ENCODE measurements at places on chromosomes 5 and 9. TPM values are rescaled to one million over a fixed set of nuclear protein-coding genes. Genes with fewer than 3 reads are reported as not detected.

DNA sequence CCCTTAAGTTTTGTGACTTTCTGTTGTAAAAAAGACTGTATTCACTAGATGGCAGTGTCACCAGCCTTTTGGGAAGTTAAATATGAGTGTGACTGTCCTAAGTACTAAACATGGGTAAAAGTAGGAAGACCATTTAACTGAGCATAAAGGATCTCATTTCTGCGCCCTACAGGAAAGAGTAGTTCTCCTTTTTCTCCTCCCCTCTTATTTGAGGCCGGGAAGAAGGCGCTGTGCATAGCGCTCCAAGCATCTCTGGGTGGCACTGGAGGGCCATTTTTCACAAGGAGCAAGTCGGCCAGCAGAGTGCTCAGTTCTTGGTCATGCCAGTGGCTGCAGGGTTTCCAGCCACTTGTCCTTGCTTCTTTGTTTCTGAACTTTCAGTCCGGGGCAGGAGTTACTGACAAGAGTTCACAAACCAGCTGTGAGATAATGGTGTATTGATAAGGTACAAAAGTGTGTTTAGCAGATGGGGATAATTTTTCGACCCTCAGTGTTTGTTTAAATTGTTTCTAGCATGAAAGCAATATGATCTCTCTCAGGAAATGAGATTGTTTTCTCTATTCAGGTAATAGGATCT is 227.6 kb upstream of the DMRT1 start:
- no peak overlapping the region for H3K4me3 ChIP-seq
- DNase-seq = peak; percentile 68
- peak overlapping the region; percentile 40 for H3K27ac ChIP-seq
- H3K36me3 ChIP-seq = no peaks in the 10 kb centered on the region
- peaks cover 9% of the 10 kb centered on the region for H3K4me1 ChIP-seq

DNA sequence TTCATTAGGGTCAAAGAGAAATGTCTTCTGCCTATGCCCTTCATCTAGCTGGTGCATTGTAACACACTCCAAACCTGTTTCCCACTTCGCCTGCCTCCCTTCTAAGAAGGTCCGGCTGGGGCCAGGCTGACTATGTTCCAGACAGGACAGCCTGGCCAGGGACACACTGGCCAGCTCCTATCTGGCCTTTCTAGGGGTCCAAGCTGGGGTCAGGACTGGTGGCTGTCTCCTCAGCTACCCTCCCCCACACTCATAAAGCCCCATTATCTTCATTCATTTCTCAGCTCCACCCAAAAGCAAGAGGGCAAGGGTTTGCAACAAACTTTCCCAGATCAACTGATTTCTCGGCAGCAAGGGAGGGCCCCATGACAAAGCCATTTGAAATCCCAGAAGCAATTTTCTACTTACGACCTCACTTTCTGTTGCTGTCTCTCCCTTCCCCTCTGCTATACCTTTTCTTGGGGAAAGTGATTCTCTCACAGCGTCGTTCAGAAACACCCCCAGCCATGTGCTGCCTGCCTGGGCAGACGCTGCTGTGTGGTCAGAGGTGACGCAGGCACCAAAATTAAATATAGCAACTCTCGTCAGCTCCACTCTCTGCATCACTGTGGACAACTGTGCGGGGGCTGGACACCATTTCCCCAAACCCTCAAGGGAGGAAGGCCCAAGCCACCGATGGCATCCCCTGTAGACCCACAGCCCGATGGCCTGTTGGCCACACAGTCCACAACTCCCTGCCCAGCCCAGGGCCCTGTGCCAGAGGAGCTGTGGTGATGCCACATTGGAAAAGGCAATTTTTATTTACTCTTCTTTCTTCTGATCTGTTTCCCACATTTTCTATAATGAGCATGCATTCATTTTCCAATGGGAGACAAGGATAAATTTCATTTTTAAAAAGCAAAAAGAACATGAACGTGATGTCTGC is 6.1 kb downstream of the IL13 start:
- no peak overlapping the region for H3K4me3 ChIP-seq
- H3K4me1 ChIP-seq = peaks cover 13% of the 10 kb centered on the region
- H3K36me3 ChIP-seq = no peaks in the 10 kb centered on the region
- no peak for DNase-seq
- no peak overlapping the region for H3K27ac ChIP-seq

DNA sequence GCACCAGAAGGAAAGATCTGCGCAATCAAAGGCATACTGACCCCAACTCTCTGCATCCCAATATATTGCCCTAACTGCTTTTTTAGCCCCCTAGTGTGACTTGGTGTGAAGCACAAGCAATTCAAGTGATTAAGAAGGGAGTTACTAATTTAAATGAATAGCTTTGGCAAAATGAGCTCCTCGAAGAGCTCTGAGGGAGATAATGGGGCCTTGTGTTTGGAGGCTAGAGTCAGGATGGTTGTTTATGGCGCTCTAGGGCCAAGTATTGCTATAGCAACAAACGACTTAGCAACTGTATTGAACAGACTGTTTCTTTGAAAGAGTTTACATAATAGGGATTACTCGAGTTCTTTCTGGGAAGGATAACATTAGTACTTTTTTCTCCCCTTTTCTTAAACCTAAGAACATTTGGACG is 11.5 kb upstream of the C5orf58 start:
- H3K27ac ChIP-seq = no peak overlapping the region
- no peaks in the 10 kb centered on the region for H3K36me3 ChIP-seq
- peak; percentile 46 for DNase-seq
- H3K27me3 ChIP-seq = no peaks in the 10 kb centered on the region
- no peaks in the 10 kb centered on the region for H3K4me1 ChIP-seq

DNA sequence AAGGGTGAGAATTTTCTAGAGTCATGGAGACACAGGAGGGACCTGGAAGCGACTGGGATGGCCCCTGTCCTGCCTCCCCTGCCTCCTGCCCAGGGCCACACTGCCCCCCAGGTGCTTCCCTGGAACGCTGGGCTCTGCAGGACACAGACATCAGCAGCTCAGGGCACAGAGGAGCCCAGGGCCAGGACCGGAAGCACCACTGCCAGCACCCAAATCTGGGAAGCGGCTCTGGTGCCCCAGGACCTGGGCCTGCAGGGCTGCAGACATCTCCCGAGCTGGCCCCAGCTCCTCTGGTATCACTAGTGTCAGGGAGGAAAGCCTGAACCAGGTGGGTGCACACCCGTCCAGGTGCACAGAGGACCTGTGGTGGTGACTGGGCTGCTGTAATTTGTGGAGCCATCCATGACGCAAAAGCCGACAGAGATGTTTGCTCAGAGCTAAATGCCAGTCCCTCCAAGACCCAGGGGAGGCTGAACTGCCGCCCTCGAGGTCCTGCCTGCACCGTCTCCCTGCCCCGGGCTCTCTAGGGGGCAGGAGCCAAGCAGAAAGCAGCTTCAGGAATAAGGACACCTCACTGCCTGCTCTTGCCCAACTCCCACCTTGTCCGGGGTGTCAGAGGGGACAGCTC is 46.0 kb upstream of the SIMC1 start:
- peaks cover 4% of the 10 kb centered on the region for H3K4me1 ChIP-seq
- DNase-seq = no peak
- peaks cover 25% of the 10 kb centered on the region for H3K27me3 ChIP-seq
- no peak overlapping the region for H3K27ac ChIP-seq
- no peak overlapping the region for H3K4me3 ChIP-seq

- H3K36me3 ChIP-seq = no peaks in the 10 kb centered on the region
- H3K27me3 ChIP-seq = no peaks in the 10 kb centered on the region
- H3K27ac ChIP-seq = peak overlapping the region; percentile 94
- H3K4me1 ChIP-seq = peaks cover 30% of the 10 kb centered on the region
Measured at GRCh38 chr5:52801329-52801728, 13.6 kb downstream of the ITGA1 start.

- H3K36me3 ChIP-seq = no peaks in the 10 kb centered on the region
- no peak overlapping the region for H3K4me3 ChIP-seq
- DNase-seq = no peak
- no peak overlapping the region for H3K27ac ChIP-seq
- no peaks in the 10 kb centered on the region for H3K27me3 ChIP-seq
Measured at GRCh38 chr9:113659740-113660139, 196.2 kb downstream of the RGS3 start.

The SHISAL2B gene
- total RNA-seq = not detected

The MED27 gene
- total RNA-seq = 30.2 TPM

The PCDHGC4 gene
- 1.1 TPM for total RNA-seq

The SLIT3 gene
- total RNA-seq = 62.5 TPM

Data from cardiac muscle cell (in vitro differentiated cells and primary cell).